NCI-H524 treated with DMSO at 0.1 percent for 48 hours (cell line): ENCODE measurements at places on chromosomes 5 and 9.
A peak's percentile ranks its signal among the peaks of the same experiment; 100 is the strongest.

GRCh38 chr9:21585756-21586752 is 103.9 kb upstream of the IFNE start:
- DNase-seq: no peak

DNA sequence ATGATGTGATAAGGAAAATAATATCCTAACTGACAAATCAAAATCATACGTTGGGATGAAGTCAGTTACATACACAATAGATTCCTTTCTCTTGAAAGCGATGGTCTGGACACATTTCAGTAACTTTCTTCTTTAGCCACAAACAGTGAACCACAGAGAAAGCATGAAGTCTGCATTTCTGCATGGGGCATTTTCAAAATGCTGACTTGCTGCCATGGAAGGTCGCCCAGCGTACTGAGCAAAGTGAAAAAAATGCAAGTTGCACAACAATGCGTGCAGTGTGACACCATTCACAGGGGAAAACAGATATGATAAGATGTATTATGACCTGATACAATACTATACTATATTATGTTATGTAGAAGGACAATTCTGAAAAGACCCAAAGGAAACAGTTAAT is 146.3 kb downstream of the SNX18 start:
- no peak for DNase-seq

GRCh38 chr5:36928947-36929346 is 52.4 kb downstream of the NIPBL start:
- no peak for DNase-seq

GRCh38 chr9:128718047-128718446 is 5.9 kb downstream of the ZDHHC12 start:
- no peak for DNase-seq

DNA sequence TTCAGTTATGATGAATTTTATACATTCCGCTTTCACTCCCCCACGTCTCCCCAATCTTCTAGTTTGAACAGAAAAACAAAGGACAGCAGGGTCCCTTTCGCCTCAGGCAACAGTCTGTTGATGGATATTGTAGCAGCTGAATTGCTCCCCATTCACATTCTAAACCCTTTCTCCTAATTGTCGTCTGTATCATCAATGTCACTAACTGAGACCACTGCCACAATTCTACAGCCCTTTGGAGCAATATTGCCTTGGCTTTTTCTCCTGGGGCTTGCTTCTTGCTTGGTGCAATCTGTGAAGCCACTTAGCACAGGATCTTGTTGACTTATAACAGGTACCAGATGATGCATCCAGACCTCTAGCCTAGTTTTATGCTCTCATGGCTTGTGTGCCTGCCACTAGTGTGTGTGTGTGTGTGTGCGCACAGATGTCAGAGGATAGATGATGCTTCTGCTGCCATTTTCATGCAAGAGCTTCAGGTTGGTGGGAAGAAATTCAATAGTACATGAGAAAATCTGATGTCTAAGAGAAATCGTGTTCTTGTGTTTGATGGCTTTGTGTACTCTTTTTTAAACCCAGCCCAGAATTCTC is 195.2 kb upstream of the ISL1 start:
- peak; percentile 94 for DNase-seq

- DNase-seq: no peak
Measured at GRCh38 chr9:2029666-2030170, 14.6 kb downstream of the SMARCA2 start.

DNA sequence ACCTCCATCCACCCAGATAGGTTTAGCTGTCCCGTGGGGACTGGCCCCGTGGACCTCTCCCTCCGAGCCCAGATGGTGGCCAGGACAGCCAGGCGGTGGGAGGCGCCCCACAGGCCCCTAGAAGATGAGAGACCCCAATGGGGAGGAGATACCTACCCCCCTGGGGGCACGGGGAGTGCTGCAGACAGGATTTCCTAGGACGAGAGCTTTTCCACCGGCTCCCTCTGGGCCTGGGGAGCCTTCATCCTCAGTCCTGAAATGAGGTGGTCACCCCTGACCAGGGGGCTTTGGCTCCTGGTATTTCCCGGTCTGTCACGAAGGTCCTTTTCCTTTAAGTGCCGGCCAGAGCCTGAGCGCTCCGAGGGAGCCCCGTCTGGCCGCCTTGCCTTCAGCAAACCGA is 46.8 kb downstream of the MRPL36 start:
- no peak for DNase-seq

GRCh38 chr9:91302831-91303230 is 58.9 kb downstream of the AUH start:
- no peak for DNase-seq

GRCh38 chr9:124047251-124047672 is 35.7 kb downstream of the LHX2 start:
- no peak for DNase-seq

DNA sequence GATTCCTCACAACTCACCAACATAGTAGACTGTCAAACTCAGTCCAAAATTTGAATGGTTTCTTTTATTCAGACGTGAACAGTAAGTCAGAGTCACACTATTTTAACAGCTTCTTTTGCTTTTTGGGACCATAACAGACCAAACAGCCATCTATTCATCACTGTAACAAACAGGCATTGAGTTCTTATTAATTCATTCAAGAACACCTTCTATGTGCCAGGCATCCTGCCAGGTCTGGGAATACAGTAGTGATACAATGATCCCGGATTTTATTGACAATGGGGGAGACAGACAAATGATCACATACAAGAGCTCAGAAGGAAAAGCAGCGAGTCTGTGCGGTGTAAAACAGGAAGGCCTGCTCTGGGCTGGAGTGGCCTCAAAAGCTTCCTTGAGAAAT is 153.3 kb upstream of the ERCC6L2 start:
- DNase-seq: no peak

GRCh38 chr5:161312882-161313281 is 233.6 kb downstream of the GABRB2 start:
- no peak for DNase-seq

- no peak for DNase-seq
Measured at GRCh38 chr9:120258096-120258495, 321.9 kb downstream of the CDK5RAP2 start.

GRCh38 chr9:105128908-105129600 is 115.4 kb upstream of the SLC44A1 start:
- no peak for DNase-seq

- peak; percentile 36 for DNase-seq
Measured at GRCh38 chr5:128304088-128304487, 220.5 kb downstream of the SLC12A2 start.

GRCh38 chr9:4970970-4971641 is 14.0 kb upstream of the JAK2 start:
- no peak for DNase-seq

DNA sequence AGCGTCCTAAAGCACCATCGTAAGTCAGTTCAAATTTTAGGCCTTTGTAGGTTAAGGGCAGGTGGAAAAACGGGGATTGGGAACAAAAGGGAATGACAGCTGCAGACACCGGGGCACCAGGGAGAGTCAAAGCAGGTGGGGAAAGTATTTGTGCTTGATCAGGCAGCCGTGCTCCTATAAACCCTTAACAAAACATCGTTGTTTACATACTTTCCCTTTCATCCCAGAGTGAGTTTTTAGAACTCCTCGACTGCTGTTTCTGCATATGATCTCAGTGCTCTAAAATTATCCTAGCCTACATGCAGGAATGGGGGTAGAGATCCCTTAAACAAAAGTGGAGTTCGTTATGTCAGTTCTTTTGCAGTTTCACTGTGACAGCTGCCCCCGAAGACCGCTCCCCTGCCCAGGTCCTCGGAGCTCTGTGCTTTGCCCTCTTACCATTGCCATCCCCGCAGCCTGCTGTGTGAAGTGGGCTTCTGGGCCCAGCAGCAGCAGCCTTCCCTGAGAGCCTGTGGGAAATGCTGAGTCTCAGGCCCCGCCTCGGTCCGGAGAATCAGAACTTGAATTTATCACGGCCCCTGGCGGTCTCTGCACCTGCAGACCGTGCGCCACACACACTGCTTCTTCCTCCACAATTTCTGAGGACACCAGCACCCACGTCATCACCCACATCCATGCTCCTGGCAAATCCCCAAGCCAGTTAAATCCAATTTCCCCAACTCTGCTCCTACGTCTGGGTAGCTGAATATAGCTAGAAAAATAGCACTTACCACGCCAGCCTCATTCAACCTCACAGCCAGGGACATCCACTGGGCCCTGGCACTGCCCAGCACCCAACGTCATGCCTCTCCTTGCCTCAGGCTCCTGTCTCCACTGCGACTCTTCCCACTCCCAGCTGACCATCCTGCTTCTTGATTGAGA is 86.8 kb downstream of the NSUN2 start:
- no peak for DNase-seq

DNA sequence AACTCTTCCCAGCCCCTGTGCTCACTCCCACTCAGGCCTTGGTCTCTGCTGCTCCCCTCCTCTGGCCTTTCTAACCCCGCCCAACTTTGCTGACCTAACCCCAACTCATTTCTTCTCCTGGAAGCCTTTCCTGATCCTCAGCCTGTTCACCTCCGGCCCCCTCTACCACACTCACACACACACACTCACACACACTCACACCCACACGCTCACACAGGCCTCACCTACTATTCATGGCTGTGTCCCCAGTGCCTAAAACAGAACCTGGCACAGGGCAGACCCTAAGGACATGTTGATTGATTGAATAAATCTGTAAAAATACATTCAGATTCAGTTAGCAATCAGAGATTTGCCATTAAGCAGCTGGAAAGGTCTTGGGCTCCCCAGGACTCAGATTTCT is 28.5 kb upstream of the LHX2 start:
- no peak for DNase-seq

DNA sequence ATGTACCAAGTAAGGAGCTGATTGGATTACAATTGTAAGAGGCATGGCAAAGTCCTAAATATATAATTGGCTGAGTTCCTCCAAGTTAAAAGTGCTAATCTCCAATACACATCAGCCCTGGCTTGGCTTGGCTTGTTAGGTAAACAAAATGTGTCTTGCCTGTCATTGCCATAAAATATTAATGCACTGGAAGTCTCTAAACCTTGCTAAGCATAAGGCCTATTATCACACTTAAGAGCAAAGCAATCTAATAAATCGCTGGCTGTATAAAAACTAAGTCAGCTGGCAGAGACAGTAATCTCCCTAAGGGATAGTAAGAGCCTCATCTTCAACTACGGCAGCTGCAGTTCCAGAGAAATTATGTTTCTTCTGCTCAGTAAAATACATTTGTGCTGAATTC is 418.6 kb upstream of the GRAMD2B start:
- DNase-seq: peak; percentile 93

- no peak for DNase-seq
Measured at GRCh38 chr9:105911104-105911911, 217.0 kb downstream of the TMEM38B start.

- DNase-seq: no peak
Measured at GRCh38 chr5:124612023-124612422, 134.4 kb downstream of the ZNF608 start.

- DNase-seq: no peak
Measured at GRCh38 chr9:76697554-76697953, 66.7 kb upstream of the PCA3 start.

GRCh38 chr5:143402553-143403333 is 743 bp downstream of the NR3C1 start:
- DNase-seq: no peak

GRCh38 chr5:159017786-159018185 is 81.9 kb downstream of the EBF1 start:
- no peak for DNase-seq

GRCh38 chr5:66742083-66742895 is 146.1 kb downstream of the MAST4 start:
- no peak for DNase-seq

DNA sequence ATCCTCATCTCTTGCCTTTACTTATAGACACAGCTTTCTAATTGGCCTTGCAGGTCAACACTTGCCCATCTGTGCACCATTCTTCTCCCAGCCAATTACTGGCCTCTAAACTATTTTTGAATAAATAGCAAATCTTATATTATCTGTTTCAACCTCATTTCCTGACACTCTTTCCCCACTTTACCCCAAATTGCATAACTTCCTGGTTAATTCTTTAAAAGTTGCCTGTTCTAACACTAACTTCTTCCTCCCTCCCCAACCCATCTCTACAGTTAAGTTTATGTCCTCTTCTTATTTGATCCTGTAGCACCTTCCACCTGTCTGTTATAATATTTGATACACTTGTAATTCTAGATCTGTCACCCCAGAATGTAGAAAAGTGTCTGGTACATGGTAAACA is 372.1 kb downstream of the PDE4D start:
- no peak for DNase-seq

- peak; percentile 7 for DNase-seq
Measured at GRCh38 chr5:101977729-101978345, 318.2 kb downstream of the SLCO4C1 start.

- DNase-seq: no peak
Measured at GRCh38 chr5:3122216-3122615, 370.7 kb upstream of the IRX2 start.

- no peak for DNase-seq
Measured at GRCh38 chr9:134301387-134302129, 24.7 kb upstream of the RXRA start.

DNA sequence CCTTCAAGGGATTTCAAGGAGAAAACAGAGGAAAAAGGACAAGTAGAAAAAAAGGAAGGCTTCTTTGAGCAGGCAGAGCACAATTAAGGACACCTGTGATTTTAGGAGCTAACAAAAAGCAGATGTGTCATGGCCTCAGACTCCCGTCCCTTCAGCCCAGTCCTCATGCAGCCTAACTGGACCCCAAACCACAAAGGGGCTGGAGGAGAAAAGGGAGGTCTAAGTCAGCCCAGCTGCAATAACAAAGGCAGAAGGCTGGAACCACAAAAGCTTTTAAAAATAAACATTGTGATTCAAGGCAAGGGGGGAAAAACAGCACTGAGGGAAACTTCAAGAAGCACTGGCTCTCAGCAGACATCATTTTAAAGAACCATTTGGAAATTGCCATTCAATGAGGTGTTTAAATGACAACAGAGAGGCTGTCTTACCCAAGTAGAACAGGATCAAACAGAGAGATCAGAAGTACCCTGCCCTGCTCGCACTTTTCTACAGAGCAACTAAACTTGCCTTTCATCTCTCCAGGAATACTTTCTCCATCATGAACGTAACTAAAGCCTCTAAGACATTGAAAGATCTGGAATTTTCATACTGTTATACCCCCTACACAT is 89.3 kb downstream of the SEMA5A start:
- no peak for DNase-seq

DNA sequence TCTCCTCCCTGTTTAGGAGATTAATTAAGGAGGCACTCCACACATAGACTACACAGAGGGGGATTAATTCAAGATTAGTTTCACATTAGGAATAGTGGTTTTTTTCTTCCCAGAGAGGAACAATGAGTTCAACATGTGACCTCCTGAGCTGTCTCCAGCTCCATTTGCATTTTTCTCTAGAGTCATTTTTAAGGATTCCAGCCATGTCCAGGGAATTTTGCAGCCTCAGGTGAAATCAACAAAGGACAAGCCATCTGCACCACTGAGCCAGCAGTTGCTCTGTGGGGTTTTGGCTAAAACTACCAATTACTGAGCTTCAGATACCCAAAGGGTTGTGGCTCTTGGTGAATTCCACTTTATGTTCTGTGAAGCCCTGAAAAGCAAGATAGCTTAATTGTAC is 258.5 kb upstream of the PPP1R2B start:
- no peak for DNase-seq

- no peak for DNase-seq
Measured at GRCh38 chr5:76040806-76041205, 42.4 kb upstream of the SV2C start.
